AML-193 (cell line): ENCODE measurements at places on chromosomes 13 and 19.

DNA sequence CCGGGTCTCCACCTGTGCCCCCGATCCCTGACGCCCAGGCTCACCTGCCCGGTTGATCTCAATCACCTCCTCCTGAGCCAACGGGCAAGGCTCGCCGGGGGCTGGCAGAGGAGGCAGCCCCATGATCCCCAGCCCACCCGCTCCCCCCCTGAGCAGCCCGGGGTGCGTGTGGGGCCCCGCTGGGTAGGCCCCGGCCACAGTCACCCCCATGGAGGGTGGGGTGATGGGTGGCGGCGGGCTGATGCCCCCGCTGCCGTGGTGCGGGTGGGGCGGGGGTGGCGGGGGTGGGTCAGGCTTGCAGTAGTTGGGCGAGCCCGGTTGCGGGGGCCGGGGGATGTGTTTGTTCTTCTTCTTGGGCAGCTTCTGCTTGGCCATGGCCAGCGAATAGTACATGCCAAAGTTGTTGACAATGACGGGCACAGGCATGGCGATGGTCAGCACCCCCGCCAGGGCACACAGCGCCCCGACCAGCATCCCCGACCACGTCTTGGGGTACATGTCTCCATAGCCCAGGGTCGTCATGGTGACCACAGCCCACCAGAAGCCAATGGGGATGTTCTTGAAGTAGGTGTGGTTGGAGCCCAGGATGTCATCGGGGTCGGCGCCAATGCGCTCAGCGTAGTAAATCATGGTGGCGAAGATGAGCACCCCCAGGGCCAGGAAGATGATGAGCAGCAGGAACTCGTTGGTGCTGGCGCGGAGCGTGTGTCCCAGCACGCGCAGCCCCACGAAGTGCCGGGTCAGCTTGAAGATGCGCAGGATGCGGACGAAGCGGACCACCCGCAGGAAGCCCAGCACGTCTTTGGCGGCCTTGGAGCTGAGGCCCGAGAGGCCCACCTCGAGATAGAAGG, 6.0 kb downstream of the KCNC3 start:
- no peak for DNase-seq

DNA sequence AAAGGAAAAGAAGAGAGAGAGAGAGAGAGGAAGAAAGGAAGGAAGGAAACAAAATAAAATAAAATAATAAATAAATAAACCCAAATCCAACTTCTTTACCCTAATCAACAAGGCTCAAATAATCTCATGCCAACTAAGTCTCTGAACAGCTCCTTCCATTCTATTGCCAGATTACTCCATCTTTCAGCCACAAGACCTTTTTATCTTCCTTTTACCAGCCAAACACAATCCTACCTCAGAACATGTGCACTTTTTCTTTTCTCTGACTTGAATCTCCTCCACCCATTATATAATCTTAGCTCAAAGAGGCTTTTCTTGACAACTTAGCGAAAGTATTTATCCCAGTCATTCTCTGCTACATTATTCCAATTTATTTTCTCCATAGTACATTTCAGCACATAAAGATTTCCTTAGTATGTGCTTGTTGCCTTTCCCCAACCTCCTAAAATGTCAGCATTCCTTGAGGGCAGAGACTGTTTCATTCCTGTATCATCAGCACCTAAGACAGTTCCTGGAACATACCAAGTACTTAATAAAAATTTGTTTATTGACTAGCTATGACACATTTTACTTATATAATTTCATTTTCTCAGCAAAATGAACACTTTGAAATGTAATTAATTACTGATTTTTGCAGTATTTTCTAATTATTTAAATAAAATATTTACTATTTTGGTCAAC, 33.5 kb upstream of the USPL1 start:
- DNase-seq: no peak

DNA sequence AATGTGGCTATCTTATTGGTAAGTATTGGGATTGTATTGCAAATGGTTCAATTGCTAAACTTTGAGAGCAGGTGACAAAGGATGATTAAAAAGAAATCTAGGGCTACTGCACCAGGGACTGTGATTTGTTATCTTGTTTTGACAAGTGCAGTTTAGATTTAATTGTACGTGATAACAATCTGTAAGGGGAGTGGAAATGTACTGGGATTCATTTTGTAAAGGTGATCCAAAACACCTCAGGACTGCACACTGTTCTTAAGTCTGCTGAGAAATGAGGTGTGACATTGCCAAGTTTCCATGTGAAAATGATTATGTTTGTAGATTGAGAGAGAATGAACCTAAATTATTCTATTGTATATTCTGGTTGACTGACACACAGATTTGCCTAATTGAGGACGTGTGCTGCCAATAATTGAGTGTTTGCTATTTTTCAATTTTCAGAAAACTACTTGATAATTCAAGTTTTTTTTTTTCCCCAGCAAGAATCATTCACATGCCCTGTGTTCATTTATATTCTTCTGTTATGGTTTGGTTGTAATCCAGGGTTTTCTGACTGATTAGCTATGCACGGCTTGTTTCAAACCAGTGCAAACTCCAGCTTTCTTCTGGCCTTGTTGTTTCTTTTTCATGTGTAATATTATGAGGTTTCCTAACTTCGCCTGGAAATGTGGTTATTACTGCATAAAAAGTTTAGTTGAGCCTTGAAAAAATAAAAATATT, 308.0 kb downstream of the OLFM4 start:
- DNase-seq: no peak

DNA sequence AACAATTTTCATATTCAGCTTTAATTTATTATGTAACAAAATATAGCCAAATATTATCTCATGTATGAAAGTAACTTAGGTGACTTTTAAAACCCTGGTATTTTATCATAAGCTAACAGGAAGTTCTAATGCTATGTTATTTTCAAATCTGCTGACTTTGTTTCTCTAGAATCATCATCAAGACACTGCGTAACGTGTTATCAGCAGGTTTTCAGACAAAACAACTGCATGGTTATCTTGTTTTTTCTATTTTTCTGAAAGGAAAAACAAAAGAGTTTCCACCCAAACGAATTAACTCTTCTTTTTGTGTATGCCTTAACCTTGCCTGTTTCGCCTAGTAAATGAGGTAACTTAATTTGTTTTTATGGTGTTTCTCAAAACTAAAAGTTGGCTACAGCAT, 156.3 kb downstream of the TBC1D4 start:
- no peak for DNase-seq

- DNase-seq: peak; percentile 69
Observed at GRCh38 chr19:2391118-2391725, 31.2 kb downstream of the TMPRSS9 start.

DNA sequence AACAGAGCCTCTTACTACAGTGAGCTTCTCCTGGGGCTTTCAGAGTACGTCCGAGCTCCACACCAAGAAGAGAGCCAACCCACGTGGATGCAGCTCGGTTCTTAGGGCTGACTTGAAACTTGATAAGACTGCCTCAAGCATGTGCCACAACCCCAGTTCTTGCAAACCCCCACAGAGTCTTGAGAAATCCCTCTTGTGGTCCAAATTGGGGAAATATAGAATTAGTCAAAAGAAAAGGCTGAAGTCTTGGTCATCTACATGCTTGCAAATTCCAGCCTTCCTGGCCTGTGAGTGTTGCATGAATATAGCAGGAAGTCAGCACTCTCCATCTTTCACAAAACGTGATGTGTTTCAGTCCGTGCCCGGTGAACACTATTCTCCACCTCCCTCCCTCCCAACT, 95.2 kb downstream of the GGACT start:
- DNase-seq: peak; percentile 90

DNA sequence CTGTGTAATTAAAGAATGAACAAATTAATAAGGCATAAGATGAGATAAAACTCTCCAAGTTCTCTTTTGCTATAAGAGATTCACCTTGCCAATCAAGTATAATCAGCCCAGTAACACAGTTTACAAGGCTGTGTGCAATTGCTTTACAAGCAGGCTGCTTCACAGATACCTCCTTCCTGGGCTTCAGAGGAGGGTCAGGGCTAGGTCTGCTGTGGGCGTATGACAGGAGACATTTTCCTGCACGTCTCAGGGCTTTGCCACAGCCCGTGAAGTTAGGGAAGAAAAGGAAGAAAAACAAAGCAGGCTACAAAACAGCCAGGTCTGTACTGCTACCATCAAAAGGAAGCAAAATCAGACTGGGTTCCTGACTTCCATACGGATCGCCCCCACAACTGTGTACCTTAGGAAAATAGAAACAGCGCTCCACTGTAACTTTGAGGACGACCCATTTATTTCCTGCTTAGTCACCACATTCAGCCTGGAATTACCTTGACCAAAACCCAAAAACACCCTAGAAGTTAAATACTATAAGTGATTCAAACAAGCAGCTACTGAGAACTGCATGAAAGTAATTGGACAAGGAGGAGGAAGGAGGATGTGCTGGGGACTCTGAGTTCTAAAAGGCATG, 12.4 kb downstream of the EFNB2 start:
- no peak for DNase-seq

- no peak for DNase-seq
Observed at GRCh38 chr19:38173291-38174041, 50.6 kb downstream of the DPF1 start.

GRCh38 chr19:41321600-41322270, 11.8 kb downstream of the CCDC97 start:
- peak; percentile 5 for DNase-seq

- DNase-seq: no peak
Observed at GRCh38 chr19:13294812-13295567, 144.8 kb downstream of the IER2 start.

GRCh38 chr13:98563071-98563470, 13.8 kb downstream of the STK24 start:
- DNase-seq: no peak

DNA sequence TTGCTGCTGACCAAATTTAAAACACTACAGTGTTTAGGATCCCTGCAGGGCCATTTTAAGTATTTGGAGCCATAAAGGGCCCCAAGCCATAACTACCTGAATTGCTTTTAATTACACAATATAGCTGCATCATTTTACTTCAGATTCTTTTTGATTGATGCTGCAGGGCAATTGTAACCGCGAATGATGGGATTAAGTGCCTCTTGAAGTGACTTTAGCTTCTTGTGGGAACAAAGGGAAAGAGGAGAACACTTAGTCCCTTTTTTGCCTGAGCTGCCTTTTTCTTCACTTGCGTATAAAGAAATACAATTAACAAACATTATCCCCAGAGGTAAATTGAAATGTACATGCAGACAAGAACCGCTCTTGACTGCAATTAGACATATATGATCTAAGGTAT, 228.5 kb downstream of the ZIC5 start:
- DNase-seq: no peak

DNA sequence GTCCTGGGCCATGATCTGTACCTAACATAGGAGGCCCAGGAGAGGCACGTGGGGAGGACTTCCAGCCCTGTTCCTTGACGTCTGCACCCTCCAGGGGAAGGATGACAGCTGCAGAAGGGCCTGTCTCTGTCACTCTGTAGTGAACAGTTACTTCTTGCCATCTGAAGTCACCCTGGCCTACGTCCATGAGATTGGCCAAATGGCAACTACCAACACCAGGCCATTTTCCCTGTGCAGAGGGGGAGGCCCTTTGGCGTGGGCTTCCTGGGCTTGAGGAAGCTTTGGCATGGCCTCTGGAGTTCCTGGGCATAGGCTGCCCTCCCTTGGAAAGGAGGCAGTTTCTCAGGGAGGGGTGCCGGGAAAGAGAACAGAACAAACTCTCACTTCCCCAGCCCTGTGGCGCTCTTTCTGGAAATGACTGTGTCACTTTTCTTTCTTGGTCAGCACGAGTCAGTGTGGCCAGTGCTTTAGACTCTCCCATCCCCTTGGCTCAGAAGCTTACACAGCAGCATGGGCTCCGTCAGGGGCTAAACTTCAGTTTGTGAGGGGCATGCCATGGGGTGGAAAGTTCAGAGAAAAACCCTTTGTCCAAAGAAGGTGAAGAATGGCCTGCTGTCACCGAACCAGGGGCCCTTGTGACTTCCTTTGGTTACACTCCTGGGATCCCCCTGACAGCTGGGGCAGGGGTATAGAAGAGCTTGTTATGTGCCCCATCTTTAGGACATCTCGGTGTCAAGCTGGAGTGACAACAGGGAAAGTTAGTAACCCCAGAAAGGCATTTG, 5.3 kb downstream of the CARM1 start:
- no peak for DNase-seq

GRCh38 chr19:14167576-14168138, 31.3 kb upstream of the ASF1B start:
- no peak for DNase-seq

GRCh38 chr19:41427647-41428480, 690 bp upstream of the B3GNT8 start:
- peak; percentile 44 for DNase-seq

- DNase-seq: no peak
Observed at GRCh38 chr19:1668486-1669270, 16.3 kb upstream of the TCF3 start.

- no peak for DNase-seq
Observed at GRCh38 chr13:34066344-34066743, 248.4 kb downstream of the RFC3 start.

DNA sequence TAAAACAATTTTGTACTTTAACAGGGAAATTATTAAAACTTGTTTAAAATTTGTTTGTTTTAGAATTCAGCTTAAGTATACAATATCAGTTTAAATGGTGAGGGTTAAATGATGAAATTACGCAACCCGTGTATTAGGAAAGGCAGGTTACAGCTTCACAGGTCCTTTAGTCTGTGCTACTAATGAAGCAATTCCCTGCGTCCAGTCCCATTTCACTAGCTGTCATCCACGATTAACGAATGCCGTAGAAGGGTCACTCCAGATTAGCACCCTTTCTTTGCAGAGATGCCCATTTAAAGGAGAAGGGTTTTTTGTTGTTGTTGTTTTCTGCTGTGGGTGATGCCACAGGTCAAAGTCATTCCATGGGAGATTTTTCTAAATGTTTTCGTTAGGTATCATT, 457.6 kb upstream of the SLC10A2 start:
- DNase-seq: no peak

GRCh38 chr13:50388481-50388880, 373.2 kb downstream of the KCNRG start:
- no peak for DNase-seq

- DNase-seq: no peak
Observed at GRCh38 chr13:52794589-52794988, 53.9 kb downstream of the PCDH8 start.

DNA sequence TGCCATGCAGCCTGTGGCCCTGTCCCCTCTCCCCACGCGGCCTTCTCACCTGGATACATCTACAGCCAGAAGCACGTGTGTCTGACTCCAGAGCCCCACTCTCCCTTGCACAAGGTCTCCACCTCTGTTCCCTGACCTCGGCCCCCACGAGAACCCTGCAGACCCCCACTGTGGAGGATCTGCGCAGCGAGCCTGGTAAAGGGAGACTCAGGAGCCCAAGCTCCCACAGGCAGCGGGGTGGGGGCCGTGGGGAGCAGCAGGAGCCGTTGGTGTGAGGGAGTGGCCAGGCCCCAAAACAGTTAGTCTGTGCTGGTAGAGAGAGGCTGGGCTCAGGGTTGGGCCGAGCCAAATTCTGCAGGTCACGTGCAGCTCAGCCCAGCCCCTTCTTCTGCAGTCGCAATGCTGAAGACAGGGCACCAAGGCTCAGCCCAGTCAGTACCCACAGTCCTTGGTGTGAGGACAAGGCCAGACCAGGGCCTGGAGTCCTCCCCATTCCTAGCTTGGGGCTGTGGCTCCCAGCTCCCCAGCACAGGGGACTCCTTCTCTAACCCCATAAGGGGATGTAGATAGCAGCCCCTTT, 28.7 kb upstream of the SLC7A10 start:
- DNase-seq: no peak

GRCh38 chr13:91286317-91286716, 61.2 kb upstream of the MIR17HG start:
- DNase-seq: no peak

GRCh38 chr13:30002577-30002976, 152.2 kb upstream of the UBL3 start:
- no peak for DNase-seq

- no peak for DNase-seq
Observed at GRCh38 chr19:55094456-55095259, 19.0 kb downstream of the EPS8L1 start.

GRCh38 chr19:47560999-47561398, 11.9 kb downstream of the ZNF541 start:
- DNase-seq: no peak
